ENCODE measurements at places on chromosomes 11 and 22.

DNA sequence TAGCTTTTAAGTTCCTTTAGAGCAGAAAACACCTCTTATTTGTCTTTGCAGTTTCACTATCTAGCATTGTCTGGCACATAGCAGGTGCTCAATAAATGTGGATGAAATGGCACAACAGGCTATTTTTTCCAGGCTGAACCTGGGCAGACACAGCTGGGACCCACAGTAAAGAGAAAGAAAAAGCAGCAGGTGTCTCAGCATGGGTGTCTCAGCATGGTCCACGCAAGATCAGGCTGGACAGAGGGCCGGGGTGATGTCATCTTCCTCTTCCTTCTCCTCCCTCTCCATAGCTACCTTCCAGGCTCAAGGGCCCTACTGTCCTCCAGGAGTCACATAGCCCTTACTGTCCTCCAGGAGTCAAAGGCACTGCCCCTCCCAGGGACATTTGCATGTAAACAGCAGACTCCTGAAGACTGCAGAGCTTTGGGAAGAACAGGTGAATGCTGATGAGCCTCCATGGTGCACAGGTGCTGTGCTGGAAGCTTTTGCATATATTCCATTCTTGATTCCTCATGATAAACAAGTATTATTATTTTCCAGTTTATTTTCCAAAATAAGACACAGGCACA, 65.2 kb downstream of the DSCAML1 start:
- DNase-seq = no peak

GRCh38 chr22:46008291-46008690, 31.3 kb upstream of the WNT7B start:
- no peak for DNase-seq

- no peak for DNase-seq
Observed at GRCh38 chr11:1202154-1202775, 20.6 kb upstream of the MUC5B start.

DNA sequence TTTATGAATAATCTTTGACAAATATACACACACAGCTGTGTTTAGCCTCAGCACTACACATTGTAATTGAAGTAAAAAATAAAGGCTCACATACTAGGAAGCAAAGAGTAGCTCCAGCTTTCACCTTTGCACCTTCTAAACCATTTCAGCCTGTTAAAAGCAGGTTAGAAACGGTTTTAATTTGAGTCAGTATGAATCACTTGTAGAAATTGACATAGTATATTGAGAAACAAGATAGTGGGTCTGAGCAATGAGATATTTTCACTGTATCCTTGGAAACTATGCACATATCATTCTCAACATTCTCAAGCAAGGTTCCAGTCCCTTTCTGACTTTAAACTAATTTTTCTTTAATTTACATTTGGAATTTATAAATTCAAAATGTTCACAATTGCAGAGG, 380.3 kb downstream of the AASDHPPT start:
- no peak for DNase-seq

- no peak for DNase-seq
Observed at GRCh38 chr11:133948711-133949110, 8.1 kb downstream of the IGSF9B start.

DNA sequence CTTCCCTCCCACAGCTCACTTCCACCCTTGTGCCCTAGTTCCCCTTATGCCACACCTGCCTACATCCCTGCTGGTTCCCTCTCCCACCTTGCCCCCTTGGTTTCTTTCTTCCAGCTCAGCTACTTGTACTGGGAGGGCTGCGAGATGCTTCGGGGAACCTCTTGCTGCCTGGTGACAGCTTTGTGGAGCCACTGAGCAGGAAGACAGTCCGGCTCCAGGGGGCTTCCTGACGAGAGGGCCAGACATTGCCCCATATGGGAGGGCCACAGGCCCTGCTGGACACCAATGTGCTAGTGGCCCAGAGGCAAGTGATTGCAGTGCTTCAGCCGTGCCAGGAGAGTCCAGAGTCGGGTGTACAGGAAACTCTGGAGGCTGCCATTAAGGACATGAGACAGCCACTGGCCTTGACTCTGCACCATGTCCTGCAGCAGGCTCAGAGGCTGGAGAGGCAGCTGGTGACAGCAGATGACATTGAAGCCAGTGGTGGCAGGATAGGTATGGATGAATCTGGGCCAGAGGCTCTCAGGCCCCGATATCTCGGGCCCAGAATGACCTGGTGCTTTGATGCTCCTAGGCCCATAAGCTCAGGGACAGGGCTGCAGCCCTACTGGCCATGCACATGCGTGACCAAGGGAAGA, 54.3 kb downstream of the BTG4 start:
- DNase-seq = no peak

DNA sequence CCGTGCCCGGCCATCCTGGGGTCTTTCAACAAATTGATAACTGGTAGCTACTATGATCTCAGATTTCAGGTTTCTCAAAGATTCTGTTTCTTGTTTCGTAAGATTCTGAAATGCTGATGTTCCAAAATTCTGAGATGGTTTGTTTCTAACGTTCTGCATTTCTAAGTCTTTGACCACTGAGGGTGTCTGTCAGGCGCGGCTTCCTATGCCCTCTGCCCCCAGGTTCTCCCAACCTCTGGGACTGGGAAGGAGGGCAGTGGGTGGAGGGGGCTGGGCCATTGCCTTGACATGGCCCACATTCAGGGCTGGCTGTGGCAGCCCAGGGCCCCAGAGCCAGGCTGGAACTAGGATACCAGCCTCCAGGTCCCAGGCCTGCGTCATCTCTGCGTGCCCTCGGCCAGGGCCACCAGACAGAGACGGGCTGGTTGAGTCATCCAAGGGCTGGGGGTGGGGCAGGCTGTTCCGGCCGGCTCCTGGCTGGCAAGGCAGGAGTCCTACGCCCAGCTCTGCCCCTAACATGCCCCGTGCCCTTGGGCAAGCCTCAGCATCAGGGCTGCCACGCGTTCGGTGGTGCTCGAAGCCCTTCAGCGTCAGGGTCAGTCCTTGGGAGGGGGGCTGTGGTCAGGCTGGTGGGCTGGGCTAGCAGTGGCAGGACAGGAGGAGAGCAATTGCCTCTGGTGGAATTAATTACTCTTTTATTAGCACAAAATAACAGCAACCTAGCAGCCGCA, 5.2 kb downstream of the TMEM134 start:
- no peak for DNase-seq

DNA sequence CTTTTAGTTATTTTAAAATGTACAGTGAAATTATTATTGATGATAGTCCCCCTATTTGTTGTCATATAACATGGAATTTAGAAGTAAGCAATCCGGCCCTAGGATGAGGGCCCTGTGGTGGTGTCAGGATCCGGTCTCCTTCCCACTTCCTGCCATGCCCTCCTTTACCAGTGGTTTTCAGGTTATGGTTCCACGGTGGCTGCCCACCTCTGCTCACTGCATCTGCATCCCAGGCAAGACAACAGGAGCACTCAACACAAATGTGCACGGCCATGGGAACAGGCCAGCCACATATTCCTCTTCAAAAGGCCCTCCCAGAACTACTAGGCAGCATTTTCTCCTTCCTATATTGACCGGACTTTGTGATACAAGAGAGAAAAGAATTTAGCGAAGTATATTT, 1007.2 kb downstream of the TBC1D22A start:
- DNase-seq = no peak

GRCh38 chr11:44219830-44220796, 89.8 kb downstream of the ALX4 start:
- DNase-seq = no peak

GRCh38 chr22:29772170-29772641, 5.0 kb downstream of the UQCR10 start:
- DNase-seq = no peak

- DNase-seq = no peak
Observed at GRCh38 chr11:10305262-10305963, 540 bp downstream of the ADM start.
